ENCODE measurements at places on chromosomes 5 and 9.

GRCh38 chr9:14300040-14300439, 13.9 kb downstream of the NFIB start:
- no peak for DNase-seq

DNA sequence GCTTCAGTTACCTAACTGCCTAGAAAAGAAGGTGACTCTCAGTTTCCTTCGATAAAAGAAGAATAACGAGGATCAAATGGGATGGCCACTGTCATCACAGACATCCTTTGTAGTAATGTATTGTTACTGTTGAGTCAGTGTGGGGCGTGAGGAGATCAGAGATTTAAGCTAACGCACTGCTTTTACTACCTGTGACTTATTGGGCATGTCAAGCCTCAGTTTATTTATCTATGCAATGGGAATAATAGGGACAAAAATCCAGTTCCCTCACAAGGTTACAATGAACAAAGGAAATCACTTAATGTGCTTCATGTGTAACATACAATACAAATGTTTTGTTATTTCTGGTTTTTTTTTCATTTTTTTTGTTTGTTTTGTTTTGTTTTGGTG, 255 bp upstream of the TRPM6 start:
- no peak for DNase-seq

DNA sequence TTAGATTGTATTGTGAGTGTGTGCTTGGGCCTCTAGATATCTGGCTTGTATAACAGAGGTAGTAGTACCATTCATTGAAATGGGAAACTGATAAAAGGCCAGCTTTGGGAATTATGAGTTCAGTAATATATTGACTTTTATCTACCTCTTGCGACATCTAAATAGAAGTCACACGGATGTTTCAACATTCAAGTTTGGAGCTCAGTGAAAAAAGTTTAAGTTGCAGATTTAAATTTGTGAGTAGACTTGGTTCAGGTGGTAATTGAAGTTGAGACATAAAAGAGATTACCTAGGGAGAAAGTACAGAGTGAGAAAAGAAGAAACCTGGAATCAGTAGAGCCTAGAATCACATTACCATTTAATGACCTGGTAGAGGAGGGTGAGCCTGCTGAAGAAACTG, 189.5 kb downstream of the FER start:
- DNase-seq: no peak

GRCh38 chr9:106312906-106313305, 550.1 kb upstream of the ZNF462 start:
- DNase-seq: no peak

DNA sequence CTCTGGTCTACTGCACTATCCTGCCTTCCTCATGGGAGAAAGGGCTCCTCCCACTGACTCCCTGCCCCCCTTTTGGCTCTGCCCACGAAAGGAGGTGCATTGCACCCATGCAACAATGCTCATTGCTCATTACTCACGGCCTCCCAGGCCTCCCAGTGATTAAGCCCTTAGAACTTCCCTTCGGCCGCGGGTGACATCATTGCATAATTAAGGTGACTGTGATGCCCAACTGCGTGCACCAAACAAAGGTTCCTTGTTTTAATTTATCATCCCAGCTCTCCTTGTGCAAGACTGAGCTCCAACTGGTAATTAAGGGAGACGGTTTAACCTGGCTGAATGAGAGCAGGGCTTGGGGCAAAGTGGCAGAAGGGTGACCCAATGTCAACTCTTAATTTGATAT, 180.4 kb downstream of the GAS1 start:
- peak; percentile 1 for DNase-seq

DNA sequence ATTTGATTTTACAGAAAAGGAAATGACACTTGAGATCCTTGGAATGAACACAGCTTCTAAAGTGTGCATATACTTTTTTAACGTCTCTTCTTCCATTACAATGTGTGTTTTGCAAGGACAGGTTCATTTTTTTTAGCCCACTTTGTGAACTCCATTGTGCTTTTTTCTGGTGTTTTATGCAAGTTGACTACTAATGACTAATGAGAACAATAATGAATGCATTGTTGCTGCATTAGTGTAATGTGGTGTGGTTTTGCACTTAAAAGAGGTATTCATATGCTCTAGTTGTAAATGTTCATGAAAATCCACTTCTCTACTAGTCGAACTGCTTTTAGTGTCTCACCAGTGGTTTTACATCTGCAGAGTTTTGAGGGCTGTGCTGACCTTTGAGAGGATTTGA, 93.6 kb downstream of the UHRF2 start:
- DNase-seq: no peak

DNA sequence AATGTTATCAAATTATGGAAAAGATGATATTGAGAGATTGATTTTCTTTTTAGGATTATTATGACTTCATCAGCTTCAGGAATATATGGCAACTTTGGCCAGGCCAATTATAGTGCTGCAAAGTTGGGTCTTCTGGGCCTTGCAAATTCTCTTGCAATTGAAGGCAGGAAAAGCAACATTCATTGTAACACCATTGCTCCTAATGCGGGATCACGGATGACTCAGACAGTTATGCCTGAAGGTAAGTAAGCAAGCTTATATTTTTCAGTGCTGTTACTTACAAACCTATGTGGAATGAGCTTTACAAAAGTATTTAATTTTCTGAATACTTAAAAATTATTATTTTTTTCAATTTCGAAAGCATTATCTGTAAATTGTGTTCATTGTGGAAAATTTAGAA, 26.5 kb downstream of the HSD17B4 start:
- no peak for DNase-seq

DNA sequence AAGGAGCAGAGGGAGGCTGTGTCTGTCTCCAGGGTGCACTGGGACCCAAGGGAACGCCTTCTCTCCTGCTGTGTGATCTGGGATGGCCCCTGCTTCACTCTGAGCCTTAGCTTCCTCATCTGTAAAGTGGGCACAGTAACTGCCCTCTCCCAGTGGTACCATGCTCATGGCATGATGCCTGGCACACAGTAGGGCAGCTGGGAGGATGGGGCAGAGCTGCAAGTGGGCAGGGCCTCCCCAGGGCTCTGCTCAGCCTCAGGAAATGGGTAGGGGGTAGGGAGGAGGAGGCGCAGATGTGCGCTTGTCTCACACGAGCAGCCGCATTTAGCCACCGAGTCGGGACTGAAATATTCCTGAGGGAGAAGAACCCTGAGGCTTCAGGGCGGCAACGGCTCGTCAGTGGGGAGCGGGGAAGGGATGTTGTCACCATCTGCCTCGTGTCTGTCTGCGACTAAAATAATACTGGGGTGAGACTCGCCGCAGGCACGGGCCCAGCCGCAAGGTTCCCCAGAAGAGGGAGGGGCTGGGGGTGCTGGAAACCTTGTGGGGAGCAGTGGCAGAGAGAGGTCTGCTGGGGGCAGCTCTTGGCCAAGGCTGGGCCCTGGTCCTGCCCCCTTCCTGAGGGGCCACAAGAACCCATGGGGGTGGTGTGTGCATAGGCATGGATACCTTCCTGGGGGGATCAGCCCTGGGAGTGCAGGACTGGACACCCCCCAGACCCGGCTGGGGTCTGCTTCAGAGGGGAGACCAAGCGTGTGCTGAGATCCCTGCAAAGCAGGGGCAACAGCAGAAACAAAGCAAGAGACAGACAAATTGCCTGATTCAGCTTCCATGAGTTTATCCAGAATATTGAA, 55.2 kb upstream of the PSD2 start:
- no peak for DNase-seq

DNA sequence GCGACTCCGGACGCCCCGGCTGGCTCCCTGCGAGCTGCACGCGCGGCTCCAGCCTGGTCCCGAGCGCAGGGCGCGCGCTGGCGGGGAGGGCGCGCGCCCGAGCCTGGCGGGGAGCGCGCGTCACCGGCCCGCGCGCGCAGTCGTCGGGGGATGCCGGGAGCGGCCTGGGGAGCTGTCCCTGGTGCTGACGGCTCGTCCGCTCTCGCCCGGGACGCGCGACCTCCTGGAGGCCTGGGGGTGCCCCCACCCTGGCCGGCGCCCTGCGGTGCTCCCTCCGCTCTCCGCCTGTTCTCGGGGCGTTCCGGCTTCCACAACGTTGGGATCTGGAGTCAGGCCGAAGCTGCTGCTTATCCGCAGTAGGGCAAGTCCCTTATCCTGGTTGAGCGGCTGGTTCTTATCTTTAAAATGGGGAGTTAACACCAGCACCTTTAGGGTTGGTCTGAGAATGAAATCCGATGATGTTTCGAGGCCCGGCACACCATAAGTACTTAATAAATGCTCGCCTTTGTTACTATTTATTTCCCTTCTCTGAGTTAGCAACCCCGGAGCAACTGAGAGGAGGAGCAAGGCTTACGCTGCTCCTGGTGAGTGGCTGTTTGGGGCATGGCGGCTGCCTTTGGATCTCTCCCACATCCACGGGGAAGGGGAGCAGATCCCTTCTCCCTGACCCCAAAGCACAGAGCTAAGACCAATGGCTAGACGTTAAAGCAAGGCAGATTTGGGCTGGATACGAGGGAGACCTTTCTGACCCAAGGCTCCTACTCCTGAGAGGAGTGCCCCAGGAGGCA, at the start of gene FAM163B:
TSS of gene FAM163B (minus strand) at position 79 of the 788 bp plus-strand sequence. CDS start 29,166 bp downstream, outside the sequence.
- no peak for DNase-seq

DNA sequence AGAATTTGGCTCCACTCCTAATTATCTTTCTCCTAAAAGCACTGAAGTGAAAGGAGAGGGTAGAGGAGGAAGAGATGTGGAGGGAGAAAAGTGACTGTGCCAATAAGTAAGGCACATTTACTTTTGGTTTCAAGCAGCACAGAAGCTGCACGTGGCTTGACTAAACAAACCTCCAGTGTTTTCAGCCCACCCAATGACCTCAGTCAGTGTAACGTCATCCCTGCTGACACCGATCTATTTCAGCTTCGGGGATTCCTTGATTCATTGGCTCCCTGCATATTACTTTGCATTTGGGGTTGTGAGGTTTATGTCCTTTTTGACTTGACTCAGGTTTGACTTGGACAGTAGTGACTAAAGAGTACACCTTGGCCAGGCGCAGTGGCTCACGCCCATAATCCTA, 35.6 kb upstream of the NIM1K start:
- DNase-seq: no peak

DNA sequence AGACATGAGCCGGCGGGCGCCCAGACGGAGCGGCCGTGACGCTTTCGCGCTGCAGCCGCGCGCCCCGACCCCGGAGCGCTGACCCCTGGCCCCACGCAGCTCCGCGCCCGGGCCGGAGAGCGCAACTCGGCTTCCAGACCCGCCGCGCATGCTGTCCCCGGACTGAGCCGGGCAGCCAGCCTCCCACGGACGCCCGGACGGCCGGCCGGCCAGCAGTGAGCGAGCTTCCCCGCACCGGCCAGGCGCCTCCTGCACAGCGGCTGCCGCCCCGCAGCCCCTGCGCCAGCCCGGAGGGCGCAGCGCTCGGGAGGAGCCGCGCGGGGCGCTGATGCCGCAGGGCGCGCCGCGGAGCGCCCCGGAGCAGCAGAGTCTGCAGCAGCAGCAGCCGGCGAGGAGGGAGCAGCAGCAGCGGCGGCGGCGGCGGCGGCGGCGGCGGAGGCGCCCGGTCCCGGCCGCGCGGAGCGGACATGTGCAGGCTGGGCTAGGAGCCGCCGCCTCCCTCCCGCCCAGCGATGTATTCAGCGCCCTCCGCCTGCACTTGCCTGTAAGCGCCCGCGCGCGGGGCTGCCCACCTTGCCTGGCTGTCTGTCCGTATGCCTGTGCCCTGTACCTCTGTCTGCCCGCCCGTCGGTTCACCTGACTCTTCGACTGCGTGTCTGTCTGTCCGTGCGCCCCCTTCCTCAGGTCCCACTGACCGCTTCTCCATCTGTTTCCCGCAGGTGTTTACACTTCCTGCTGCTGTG, 412 bp downstream of the FGF18 start:
- no peak for DNase-seq

DNA sequence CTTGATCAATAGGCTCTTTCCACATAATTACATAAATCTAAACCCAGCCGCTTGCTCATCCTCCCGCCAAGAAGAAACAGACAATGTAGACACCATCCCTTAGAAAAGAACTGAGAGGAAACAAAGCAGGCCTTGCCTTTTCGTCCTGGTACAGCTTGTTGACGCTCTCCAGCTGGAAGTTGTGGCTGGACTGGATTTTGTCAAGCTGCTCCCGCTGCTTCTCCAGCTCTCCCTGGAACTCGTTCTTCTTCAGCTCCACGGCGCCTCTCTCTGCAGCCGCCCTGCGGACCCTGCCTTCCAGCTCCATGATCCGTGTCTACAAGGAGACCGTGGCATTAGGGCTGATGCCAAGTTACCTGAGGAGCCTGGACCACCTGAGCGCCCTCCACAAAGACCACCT, 22.1 kb downstream of the GOLM1 start:
- no peak for DNase-seq

DNA sequence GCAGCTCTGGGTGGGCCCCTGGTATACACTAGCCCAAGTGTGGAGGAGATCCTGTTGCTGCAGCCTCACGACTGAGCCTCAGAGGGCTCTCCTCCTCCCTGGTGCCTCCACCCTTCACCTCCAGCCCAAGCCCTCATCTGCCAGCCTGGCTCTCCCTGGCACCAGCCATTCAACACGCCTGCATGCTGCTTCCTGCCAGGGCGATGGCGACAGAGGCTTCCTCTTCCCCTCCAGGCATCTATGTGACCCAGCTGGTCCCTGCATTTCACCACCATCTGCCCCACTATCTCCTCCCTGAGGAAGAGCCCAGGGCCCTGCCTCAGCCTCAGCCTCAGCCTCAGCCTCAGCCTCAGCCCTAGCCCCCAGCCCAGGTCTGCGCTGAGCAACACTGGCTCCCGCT, 54.8 kb upstream of the ANGPTL2 start:
- no peak for DNase-seq

- no peak for DNase-seq
Observed at GRCh38 chr9:129832982-129833381, 2.1 kb downstream of the C9orf78 start.

DNA sequence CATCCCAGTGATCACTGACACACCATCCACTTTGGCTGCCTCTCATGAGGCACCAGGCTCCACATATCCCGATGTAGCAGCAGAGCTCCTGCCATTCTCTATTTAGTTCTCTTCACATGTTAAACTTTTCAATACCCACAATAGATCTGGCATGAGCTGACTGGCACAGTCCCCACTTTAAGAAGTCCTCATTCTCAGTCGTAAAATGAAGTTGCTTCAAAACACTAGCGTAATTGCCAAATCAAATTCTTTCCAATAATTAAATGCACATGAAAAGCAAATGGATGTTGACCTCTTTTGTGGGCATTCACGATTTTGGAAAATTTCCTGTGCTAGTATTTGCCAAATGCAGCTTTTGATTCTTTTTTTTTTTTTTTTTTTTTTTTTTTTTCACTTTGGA, 32.4 kb downstream of the HAPLN1 start:
- DNase-seq: no peak

All from CD4-positive, alpha-beta T cell treated with Interleukin-15 for 4 hours (primary cell).